ENCODE measurements at places on chromosomes 6 and 20.

GRCh38 chr6:123423130-123423529 lies 213.6 kb downstream of the TRDN start:
- no peak for DNase-seq

DNA sequence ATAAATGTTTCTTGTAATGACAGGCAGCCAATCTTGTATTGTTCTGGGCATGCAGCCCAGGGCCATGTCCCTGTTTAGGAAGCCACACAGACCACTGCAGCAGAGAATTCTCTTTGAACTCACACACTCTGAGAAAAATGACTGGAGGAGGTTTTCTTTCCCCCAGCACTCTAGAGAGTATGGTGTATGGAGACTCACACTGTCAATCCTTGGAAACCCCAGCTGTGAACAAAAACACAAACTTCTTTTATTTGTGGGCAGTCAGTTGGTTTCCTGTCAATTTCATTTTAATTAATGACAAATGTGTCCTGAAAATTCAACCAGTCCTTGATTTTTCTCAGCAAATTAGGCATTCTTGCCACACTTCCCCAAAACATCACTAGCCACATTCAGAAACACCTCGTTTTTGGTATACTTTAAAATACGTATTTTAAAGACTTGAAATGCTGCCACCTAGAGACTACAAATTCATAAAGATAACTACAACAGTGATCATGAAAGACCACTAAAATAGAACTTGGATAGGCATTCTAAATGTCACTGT lies 52.9 kb upstream of the UFL1 start:
- no peak for DNase-seq

GRCh38 chr6:137175868-137176245 lies 2.4 kb upstream of the IL22RA2 start:
- DNase-seq = no peak

- no peak for DNase-seq
These were observed 1267.0 kb upstream of the CITED2 start for GRCh38 chr6:140641412-140641811.

- DNase-seq = no peak
These were observed 431 bp downstream of the LOC128125822 start for GRCh38 chr6:63572747-63573075.

GRCh38 chr6:45595010-45595851 lies 217.5 kb upstream of the SUPT3H start:
- DNase-seq = no peak

- no peak for DNase-seq
These were observed 236.6 kb upstream of the CHD6 start for GRCh38 chr20:41854765-41855164.

DNA sequence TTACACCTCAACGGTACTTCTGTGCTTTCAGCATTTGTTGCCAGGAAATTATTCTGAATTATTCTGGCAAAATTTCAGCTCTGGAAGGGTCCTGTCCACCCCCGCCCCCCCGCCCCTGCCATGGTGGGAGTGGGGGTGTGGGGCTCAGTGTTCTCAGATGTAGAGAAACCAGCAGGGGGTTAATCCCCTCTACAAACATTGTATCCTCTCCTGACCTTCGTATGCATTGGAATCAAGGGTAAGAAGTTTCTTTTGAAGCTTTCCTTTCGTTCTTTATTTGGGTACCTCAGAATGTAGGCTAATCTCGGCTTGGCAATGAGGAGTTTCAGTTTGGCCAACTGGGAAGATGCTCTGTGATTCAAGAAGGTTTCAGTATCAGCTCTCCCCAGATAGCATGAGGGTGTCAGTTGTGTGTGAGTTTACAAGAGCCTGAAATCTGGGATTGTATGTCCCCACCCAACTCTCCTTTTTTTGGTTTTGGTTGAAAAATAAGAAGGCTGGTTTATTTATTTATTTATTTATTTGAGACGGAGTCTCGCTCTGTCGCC lies 25.5 kb upstream of the OLIG3 start:
- DNase-seq = no peak

DNA sequence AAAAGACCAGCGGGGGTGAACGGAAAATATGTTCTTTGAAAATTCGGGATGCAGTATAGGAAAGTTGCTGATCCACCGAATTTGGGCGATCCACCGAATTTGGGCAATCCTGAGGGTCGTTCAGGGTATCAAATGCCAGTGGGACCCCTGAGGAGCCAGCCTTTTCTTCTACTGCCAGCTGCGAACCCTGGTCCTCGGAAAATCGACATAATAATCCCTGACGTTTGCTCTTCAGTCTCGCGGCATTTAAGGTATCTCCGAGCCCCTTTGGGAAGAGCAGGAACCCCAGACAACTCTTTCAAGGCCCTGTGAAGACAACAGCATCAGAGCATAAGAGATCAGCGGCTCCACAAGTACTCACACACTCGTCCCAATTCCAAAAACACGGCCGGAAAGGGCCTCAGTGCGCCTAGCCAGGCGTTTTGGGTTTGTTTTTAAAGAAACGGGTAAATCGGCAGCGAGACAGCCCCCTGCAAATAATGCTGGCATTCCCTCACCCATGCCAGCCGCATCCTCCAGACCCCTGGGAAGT lies 1.0 kb downstream of the SIM1 start:
- DNase-seq = no peak

GRCh38 chr20:34179637-34180360 lies 61.4 kb upstream of the ASIP start:
- no peak for DNase-seq

GRCh38 chr6:124822204-124822613 lies 140.0 kb upstream of the RNF217 start:
- DNase-seq = no peak

DNA sequence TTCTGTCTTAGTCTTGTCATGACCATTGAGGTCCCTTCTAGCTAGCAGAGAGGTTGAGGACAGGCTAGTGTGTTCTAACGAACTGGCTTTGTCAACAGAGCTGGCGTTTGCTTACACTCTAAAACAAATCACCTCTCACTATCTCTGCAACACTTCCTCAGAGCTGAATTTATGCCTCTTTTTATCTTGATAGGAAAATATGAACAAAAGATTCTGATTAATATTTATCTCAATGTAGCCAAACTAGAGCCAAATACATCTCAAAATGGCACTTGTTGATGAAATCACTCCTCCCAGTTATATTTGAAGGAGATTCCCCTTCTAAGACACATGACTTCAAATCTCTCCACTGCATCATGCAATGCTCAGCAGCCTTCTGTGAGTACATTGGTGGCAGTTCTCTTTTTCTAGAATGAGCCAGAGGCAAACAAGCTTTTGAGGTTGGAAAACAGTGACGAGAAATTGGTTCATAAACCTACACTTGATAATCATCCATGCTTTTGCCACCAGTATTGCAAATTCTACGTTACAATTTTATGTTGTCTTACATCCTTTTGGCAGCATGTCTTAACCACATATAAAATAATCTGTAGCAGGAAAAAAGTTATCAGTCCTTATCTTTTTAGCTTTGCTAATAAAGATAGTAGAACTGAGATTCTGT lies 615.7 kb upstream of the CITED2 start:
- no peak for DNase-seq

GRCh38 chr6:7773322-7773721 lies 47.4 kb downstream of the BMP6 start:
- no peak for DNase-seq

- no peak for DNase-seq
These were observed 22.4 kb upstream of the SERINC3 start for GRCh38 chr20:44544263-44544662.

DNA sequence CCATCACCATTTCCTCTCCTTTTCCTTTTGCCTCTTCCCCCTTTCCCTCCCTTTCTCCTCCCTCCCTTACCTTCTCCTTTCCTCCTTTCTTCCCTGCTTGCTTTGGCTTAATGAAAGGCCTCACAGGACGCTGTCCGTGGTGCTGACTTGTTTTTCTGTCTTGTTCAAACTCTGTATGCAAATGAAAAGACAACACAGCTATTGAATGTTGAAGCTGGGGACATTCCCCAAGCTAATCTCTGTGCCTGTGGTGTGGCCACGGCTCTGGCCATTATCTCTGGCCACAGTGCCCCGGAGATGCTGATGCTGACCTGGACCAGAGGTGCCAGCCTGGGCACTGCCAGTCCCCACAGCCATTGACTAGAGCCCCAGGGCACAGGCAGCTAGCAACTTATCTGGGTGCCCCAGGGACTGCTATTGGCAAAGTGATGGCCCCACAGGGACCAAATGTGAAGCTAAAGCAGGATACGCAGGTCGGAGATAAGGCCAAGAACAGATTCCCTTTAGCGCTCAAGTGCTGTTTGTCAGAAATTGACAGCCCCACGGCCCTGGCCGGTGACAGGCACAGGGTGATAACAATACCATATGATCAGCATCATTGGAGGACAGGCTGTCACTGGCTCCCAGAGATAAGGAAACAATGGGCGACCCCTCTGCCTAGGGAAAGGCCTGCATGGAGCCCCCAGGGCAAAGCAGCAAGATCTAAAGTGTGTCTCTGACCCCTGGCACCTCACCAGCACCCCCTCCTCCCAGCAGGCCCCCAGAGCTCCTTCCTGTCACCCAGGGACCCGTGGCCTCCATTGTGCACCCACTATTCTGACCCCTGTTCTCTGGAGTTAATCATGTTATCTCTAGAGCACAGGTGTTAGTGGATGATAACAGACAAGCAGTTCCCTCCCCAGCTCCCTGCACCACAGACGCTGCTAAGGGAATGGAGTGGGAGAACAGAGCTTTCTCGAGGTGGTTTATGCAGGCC lies 31.6 kb upstream of the SLC32A1 start:
- peak; percentile 45 for DNase-seq

DNA sequence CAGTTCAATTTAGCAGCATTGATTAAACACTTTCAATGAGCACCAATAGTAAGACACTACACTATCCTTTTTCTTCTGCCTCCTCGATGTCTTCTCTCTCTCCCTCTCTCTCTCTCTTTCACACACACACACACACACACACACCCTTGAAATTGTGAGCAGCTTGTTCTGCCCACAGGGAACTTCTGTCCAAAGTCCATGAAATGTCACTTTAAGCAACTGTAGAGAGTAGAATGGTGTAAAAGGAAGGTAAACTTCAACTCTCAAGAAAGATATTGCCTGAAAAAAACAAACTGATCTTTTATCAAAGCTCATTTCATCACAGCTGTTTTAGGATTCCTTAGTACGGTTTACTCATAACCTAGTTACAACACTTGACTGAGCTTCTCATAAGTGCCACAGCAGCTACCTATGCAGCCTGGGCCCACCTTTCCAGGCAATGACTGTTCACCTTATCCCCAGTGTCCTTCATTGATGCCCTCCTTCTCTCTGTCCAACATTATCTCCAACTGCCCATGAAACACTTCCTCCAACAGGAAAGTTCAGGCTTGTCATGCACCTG lies 107.0 kb downstream of the TNFRSF21 start:
- DNase-seq = no peak

- DNase-seq = no peak
These were observed 317.6 kb downstream of the HDGFL1 start for GRCh38 chr6:22886650-22887581.

GRCh38 chr6:46116289-46116688 lies 13.5 kb upstream of the ENPP4 start:
- DNase-seq = no peak

Data from AG08395 (cell line).